ENCODE measurements at places on chromosomes 3 and 15.

- no peak for DNase-seq
Observed at GRCh38 chr3:71062952-71063772, 520.4 kb downstream of the FOXP1 start.

DNA sequence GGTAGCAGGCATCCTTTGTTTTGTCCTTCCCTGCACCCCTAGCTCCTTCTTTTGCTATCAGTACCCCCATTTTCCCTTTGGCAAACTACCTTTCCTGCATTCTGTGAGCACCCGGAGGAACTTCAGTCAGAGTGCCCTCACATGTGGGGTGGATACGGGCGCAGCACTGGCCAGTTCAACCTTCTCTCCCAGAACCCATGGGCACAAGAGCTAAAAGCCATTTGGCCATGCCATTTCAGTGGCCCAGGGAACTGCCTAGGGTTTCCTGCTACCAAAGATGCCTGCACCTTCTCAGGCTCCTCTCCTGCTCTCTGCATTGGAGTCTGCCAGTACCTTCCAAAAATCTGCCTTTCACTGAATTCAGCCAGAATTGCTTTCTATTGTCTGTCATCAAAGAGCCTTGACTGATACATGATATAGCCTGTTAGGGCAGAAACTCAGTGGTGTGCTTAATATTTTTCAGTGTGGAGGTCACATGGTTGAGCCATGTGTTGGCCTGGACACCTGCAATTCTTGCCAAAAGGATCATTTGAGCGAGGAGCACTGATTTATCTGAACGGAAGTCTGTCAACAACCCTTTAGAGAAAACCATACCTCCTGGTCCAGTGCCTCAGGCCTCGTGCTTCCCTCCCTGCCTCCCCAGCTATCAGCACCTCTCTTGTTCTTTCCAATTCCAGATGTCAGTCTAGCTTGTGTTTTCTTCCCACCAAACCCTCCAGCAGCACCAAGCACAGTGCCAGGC is 27.0 kb upstream of the HHATL start:
- no peak for DNase-seq

GRCh38 chr15:23857028-23857641 is 170.0 kb upstream of the NDN start:
- DNase-seq, result no peak

GRCh38 chr3:177828208-177828565 is 630.9 kb upstream of the TBL1XR1 start:
- DNase-seq, result no peak

DNA sequence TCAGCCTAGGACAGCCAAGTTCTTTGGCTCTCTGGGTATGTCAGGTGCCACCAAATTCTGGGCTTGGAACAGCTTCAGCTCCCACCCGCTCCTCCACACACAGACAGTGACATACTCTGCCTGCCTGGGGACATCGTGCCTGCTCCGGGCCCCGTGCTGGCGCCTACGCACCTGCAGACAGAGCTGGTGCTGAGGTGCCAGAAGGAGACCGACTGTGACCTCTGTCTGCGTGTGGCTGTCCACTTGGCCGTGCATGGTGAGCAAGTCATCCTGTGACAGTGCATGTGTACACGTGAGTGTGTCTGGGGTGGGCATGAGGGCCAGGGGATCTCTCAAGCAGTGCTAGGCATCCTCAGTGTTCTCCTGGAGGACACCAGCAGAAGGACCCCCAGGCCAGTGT is 922 bp downstream of the IL17RC start:
- DNase-seq, result no peak

- no peak for DNase-seq
Observed at GRCh38 chr3:115982629-115983028, 359.3 kb downstream of the GAP43 start.

- no peak for DNase-seq
Observed at GRCh38 chr3:58769065-58769464, 102.5 kb upstream of the FAM3D start.

DNA sequence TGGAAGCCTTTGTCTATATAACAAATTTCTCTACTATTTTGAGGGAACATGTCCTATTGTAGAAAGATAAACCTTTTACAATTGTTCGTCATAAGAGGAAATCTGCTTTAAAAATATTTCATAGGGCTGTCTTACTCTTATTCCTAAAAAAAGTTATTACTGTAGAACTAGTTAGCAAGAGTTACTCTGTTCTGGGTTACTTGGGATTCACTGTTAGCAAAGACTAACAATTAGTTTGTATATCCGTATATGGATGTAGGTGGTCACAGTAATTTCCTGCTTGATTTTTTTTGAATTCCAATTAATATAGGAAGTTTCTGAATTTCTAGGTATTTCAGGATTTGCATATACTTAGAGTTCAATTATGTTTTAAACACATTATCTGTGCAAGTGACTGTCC is 413.5 kb downstream of the RBMS3 start:
- no peak for DNase-seq

DNA sequence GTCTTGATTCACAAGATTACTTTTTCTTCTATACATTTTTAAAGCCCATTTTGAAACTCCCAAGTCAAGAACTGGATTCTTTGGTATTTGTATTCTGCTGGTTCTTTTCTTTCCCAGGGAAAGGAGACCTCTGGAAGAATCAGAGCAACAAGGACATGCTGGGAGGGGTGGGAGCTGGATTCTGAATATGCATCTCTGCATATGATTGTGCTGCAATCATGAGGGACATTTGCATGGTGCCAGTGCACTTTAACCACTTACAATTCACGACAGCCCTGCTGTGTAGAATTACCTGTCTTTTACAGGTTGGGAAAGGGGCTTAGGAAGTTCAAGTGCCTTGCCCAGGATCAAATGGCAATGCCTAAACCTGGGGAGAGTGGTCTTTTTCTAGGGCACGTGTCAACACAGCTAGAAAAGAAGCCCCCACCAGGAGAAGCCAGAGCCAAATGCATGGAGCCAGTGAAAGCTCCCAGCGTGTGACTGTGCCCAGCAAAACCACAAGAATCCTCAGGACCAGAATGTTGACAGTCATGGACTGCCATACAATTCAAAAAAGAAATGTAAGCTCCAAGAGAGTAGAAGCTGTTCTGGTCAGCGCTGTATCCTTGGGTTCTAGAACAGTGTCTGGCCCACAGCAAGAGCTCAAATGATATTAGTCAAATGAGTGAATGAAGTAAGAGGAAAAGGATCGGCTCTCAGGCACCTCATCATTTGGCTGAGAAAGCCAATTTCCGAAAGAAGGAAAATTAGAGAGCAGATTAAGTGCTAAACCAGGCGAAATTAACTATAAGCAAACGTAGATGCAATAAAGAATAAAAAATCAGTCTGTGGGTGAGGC is 84.5 kb upstream of the MEF2A start:
- DNase-seq, result no peak

- DNase-seq, result no peak
Observed at GRCh38 chr15:98924401-98925049, 83.1 kb downstream of the PGPEP1L start.

- DNase-seq, result no peak
Observed at GRCh38 chr3:27081992-27082607, 287.1 kb downstream of the NEK10 start.

- peak; percentile 10 for DNase-seq
Observed at GRCh38 chr3:177057768-177058167, 139.5 kb downstream of the TBL1XR1 start.

GRCh38 chr3:50620820-50621219 is 3.9 kb downstream of the MAPKAPK3 start:
- DNase-seq, result no peak

DNA sequence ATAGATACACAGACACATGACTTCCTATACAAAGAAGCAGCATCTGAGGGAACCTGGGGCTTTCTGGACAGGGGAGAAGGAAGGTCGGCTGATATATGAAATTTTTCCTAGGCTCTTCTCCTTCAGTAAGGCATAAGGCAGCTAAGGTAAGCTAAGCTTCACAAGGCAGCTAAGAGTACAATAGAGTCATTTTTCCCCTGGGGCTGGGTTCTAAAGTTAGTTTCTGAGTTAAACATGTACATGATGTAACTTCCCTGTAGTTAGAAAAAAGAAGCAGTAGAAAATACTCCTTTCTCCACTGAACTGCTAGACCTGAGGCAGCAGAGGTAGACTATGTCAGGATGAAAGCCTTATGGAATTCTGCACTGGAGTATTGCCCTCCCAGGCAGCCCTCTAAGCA is 109.6 kb downstream of the PLD1 start:
- DNase-seq, result no peak

DNA sequence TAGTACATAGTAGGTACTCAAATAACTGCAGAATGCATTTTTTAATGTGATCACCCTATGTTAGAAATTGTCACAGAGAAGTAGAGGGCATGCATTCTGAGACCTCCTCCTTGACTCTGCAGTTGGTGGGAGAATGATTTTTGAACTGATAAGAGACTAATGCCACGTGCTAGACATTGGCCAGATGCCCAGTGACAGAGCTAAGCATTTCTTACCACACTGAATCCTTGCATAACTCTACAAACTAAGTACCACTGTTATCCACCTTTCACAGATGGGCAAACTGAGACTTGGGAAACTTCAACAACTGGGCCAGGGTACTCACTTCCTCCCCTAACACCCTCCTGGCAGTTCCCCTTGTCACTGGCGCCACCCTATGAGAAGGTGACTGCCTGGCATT is 33.5 kb upstream of the SPATA12 start:
- DNase-seq, result no peak

- no peak for DNase-seq
Observed at GRCh38 chr15:70605606-70606410, 157.6 kb downstream of the UACA start.

DNA sequence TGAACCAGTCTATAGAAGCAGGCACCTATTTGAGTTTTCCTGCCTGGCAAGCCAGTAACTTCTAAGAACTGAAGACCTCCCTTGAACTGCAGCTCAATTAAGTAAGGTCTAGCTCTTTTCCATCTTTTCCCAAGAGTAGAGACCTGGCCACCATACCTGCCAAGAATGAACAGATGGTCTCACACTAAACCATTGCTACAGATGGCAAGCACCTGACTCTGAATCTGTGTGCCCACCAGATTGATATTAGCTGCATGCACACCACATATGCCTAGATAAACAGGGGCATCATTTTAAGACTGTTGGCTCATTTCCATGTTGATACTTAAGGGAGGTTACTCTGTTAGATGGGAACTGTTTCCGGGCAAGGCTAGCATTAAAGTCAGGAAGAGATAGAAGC is 34.8 kb upstream of the GSK3B start:
- no peak for DNase-seq

DNA sequence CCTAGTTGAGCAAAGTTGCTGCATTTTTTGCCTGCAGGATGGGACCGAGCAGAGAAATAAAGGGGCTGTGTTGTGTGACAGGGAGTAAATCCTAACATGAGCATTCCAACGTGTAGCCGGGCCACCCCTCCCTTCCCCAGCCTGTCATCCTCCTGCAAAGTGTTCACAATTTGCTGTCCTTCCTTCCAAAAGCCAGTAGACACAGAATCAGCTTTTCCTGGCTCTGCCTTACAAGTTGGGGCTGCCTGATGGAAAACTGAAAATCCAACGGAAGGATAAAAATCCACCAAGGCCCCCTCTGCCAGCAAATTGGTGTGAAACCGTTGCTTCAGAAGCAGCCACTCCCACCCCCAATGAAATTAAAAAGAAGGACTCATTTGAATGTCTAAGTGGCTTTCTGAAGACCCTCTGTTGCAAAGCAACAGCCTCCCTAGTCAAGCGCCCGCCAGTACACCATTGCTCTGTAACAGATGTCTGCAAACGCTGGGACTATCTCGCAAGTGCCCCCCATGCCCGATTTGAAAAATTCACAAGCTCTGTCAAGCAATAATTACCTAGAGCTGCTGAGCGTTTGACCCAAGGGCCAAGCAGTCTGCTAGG is 665 bp downstream of the FRMD4B start:
- DNase-seq, result no peak

DNA sequence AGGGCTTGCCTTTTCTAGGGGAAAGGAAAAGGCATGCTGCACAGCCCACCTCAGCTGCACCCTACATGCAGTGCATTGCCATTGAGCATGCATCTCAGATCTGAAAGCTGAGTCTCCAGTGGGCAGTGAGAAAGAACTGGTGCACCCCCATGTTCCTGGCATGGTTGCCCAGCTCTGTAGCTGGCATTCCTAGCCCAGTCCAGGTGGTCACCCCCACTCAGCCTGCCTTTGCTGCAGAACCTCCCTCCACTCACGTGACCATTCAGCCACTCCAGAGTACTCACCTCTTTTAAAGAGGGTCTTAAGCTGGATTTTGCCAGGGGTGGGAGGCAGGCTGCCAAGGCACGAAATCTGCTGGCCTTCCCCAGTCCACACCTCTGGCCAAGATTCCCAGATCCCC is 208.6 kb upstream of the TOPAZ1 start:
- DNase-seq, result no peak

DNA sequence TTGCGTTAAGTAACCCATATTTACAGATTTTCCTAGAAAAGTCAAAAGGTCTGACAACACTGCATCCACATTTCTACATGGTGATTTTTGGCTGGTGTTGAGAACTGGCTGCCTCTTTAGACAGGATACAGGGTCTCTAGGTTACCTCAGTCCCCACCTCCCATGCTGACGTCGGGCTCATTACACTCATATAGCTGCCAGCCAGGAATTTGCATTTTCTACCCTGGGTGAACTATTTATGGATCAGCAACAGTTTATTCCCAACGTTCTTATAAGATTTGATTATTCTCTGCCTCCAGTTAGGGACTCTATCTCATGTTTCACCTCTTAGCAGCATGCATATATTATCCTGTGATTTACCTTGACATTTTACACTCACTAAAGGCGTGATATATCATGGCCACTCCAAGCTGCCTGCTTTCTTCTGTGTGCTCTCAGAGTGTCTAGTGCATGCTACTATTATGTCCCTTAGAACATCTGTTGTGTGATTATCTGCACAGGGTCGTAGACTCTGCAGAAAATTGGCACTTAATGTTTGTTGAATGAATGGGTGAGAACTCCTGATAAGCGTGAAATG is 49.0 kb downstream of the CLDN11 start:
- no peak for DNase-seq

Measured in activated T-helper 1 cell treated with anti-CD3 and anti-CD28 coated beads, Interleukin-12 subunit alpha, Interleukin-12 subunit beta, Interleukin-2, Interleukin-4 antibody, amounts not matched to agents 30 ng/mL and 10 ng/mL and 1 ng/mL, durations not matched to agents 14 hours and 24 hours and 36 hours (primary cell).